Fibroblast of villous mesenchyme (primary cell): ENCODE measurements at places on chromosomes 13 and 19.

DNA sequence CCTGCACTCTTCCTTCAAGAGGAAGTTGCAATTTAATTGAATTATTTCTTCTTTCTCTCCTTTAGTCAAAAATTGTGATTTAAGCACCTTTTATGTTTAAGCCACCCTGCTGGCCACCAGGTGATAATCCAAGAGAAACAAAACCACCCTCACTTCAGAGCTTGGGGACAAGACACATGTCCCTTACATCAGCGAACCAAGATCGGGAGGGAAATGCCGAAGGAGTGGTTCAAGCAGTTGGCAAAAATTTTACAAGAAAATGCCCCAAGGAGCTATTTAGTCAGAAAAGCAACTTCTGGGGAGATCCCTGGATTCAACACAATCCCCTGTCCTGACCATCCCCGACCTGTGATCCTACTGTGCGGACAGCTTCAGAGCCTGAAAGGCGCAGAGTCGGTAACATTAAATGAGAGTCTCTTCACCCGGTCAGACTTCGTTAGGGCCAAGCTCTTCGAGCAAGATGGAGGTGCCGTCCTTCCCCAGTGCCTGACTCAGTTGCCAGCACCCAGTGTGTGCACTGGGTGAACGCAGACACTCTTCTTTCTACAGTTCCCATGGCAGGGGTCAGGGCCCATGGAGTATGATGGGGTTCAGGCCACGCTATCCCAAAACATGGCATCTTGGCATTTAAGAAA, 78.6 kb upstream of the TM9SF2 start:
- DNase-seq: no peak

DNA sequence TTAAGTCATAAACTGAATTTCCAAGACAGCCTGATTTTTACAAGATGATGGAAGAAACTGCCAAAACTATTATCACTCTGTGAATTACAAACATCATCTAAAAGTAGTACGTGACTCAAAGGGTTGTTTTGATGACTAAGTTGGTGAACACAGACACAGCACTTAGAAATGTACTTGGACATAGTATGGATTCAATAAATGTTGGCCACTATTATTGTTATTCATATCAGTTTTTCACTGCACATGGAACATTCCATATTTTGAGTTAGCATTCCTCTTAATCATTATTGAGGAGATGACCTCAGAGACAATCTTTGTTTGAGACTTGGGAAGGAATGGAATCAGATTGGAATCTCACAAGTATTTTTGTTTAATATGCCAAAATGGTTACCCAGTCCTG, 172.9 kb downstream of the OXGR1 start:
- DNase-seq: no peak

DNA sequence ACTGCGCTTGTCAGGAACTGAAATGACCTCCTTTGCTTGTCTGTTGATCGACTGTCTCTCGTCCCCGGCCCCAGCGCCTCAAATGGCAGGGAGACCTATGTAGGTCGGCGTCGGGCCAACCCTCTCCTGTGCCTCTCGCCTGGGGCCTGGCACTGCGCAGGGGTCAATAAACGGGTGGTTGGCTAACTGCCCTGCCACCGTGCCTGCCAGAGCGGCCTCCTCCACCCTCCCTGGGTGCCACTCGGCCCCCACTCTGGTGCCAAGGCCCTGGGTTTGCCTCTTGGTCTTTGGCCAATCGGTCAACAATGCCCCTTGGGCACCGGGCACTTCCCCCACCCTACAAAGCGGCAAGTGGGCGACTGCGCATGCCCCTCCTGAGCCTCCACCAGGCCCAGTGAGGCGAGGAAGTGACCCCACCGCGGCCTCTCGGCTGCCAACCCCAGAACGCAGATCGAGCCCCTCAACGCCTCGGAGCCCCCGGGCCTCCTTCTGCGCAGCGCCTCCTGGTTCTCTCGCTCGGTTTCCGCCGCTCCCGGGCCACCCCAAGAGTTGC, 1.1 kb downstream of the KEAP1 start:
- DNase-seq: peak; percentile 42

- no peak for DNase-seq
These were observed 10.6 kb downstream of the EIF3K start for GRCh38 chr19:38629568-38629967.

GRCh38 chr13:105735281-105735680, 800.2 kb downstream of the EFNB2 start:
- peak; percentile 4 for DNase-seq

- DNase-seq: no peak
These were observed 49.8 kb downstream of the ELF1 start for GRCh38 chr13:40969169-40969901.

DNA sequence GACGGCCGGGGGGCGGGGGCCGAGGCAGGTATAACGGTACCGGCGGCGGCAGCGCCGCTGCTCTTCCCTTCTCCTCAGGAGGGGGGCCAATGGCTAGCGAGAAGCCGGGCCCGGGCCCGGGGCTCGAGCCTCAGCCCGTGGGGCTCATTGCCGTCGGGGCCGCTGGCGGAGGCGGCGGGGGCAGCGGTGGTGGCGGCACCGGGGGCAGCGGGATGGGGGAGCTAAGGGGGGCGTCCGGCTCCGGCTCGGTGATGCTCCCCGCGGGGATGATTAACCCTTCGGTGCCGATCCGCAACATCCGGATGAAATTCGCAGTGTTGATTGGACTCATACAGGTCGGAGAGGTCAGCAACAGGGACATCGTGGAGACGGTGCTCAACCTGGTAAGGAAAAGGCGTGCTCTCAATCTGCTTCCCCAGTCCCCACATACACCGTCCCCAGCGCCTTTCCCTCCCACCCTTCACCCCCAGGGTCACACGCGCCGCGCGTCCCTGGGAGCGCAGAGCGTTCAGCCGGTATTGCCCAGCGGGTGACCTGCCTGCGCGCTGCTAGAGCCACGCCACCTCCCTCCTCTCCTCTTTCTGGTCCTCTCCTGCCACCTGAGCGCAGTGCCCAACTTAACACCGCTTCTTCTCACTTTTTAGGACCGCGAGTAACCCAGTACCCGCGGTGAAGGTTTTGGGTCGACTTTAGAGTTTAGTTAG, 814 bp downstream of the NBEA start:
- no peak for DNase-seq

DNA sequence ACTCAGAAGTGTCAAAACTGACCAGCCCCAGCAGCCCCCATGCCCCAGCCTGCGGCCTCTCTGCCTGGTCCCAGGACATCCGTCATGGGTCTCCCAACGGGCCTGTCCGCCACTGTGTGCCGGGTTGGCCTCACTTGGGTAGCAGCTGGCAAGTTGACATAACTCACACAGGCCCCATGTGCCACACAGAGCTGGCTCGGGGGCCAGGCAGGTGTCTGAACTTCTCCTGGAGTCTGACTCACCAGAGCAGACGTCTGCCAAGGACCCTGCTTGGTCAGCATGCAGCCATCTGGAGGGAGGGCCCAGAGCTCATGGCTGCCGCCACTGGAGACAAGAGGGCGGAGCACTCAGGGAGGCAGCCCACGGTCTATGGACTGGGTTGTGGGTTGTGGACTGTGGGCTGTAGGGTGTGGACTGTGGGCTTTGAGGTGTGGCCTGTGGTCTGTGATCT, 32.0 kb upstream of the TMEM255B start:
- no peak for DNase-seq

GRCh38 chr19:35307931-35308330, 16.0 kb downstream of the MAG start:
- no peak for DNase-seq

DNA sequence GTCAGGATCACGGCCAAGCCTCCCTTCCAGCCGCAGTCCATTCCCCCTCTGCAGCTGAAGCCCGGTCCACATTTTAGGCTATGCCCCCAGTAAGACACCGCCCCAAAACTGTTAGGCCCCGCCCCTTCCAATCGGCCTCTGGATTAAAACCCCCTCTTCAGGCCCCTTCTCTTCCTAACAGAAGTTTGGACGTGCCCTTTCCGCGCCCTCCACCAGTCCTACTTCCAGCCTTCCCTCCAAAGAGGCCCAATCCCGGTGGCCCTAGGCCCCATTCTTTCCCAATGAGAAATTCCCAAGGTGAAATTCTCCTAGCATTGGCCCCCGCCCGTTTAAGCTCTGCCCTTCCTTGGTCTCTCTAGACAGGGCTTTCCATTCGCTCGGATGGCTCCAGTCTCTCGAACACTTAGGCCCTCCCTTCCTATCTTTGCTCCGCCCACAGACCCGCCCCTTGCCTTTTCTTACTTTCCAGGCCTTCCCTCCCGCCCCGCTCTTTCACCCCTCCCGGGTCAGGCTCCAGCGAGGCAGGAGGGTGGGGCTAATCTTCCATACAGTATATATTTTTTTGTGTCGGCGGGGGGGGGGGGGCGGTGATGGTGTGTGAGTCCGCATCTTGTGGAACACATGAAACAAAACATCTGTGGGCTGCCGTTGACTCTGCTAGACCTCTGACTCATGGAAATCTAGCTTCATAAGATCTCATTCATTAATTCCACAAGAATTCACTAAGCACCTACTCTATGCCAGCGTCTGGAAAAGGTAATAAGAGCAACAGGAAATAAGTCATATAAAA, 13.6 kb downstream of the LTBP4 start:
- peak; percentile 98 for DNase-seq

GRCh38 chr19:54077334-54077733, 3.8 kb downstream of the TARM1 start:
- DNase-seq: no peak

- no peak for DNase-seq
These were observed 859.1 kb downstream of the DIAPH3 start for GRCh38 chr13:59304596-59304995.

DNA sequence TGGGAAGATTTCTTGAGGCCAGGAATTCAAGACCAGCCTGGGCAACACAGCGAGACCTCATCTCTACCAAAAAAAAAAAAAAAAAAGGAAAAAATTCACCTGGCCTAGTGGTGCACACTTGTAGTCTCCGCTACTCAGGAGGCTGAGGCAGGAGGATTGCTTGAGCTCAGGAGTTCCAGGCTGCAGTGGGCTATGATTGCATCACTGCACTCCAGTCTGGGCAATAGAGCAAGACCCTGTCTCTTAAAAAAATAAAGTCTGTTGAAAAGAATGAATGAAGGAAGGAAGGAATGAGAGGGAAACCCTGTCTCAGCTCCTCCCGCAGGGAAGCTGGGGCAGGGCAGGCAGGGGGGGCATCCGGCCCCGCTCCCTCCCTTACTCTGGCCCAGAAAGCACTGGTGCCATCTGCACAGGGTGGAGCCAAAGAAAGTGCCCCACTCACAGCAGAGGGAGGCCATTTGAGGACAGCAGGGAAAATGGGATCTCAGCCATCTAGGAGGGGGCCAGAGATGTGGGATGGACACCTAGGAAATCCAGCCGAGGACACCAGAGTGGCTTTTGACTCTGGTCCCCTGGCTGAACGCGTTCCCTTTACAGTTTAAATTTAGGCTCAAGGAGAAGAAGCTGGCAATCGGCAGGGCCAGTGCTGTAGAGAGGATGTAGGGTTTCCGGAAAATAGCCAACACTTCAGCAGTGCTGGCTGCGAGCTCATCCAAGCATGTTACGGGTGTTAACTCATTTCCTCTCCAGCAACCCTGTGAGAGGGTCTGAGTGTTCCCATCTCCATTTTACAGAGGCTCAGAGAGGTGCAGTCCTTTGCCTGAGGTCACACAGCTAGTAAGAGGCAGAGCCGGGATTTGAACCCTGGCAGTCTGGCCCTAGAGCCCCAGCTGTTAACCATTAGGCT, 3.6 kb upstream of the HPN start:
- no peak for DNase-seq

GRCh38 chr19:41264581-41265394, 616 bp downstream of the HNRNPUL1 start:
- DNase-seq: peak; percentile 56

DNA sequence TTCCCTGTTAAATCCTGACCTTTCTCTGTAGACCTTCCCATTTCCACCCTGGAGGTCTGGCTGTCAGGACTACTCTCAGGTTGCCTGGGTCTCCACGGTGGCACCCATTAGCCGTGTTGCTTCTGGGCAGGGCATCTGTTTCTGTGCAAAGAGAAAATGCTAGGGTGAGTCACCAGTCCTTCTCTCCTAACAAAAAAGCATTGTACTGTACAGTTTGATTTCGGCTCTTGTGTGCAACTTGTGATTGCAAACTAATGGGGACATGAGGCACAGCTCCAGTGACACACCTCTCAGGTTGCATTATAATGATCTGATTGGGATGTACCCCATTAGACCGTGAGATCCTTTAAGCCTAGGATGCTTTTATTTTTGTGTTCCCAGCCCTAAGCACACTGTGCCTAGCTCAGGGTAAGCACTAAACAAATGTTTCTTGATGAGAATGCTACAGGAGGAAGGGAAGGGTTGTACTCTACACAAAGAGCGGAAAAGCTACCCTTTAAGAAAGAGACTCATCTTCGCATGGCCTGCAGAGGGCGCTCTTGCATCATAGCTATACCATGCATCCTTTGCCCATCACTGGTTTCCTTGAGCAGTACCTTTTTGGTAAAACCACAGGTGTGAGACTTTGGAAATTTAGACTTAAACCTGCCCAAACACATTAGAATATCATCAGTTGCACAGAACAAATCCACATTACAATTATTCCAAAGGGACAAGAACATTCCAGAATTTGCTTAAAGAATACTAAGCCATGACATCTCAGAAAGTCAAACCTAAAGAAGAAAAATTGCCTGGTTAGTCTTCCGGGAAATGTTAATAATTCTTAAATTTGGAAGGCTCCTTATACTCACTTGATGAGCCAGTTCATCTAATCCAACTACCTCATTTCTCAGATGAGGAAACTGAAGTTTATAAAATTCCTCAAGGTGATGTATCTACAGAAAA, 20.3 kb upstream of the TRIM13 start:
- DNase-seq: peak; percentile 78

DNA sequence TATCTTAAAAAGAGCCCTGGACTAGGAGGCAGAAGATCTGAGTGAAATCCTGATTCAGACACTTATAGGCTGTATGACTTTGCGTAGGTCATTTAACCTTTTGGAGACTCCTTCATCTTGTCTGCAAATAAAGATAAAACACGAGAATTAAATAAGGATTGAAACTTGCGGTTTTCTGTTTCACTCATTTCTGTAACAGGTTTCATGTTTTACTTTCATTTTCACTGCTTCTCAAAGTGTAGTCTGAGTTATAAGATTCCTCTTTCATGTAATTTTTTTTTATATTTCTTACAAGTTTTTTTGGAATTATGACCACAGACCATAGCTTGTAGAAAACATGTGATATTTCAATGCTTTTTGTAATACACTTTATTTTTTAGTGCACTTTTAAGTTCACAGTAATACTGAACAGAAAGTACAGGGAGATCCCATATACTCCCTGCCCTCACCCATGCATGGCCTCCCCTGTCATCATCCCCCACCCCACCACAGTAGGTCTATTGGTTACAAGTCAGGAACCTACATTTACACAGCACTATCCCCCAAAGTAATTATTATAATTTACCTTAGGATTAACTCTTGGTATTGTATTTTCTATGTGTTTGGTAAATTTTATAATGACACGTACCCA, 174.6 kb downstream of the ITGBL1 start:
- peak; percentile 69 for DNase-seq

GRCh38 chr13:72109863-72110262, 242.9 kb upstream of the DACH1 start:
- DNase-seq: no peak

- DNase-seq: no peak
These were observed 8.9 kb downstream of the CIC start for GRCh38 chr19:42277821-42278451.

DNA sequence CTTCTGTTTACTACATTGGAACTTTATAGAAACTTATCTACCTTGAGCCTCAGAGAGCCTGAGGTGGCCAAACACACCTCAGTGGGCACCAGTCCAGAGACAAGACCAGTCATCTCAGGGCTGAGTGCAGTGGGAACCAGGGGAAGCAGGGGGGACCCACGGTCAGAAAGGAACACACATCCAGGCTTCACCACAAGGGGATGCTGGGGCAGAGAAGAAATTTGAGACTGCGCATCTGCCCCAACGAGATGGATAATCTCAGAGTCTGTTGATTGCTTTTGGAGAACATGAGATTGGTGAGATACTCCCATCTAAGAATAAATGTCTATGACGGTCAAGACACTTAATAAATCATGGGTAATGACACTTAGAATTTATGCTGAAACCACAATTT, 98.7 kb downstream of the DOCK9 start:
- DNase-seq: no peak
